GM12892 (cell line): ENCODE measurements at places on chromosomes 16 and 17.

- no peak for DNase-seq
Measured at GRCh38 chr17:75558666-75559530, 28.7 kb upstream of the MYO15B start.

DNA sequence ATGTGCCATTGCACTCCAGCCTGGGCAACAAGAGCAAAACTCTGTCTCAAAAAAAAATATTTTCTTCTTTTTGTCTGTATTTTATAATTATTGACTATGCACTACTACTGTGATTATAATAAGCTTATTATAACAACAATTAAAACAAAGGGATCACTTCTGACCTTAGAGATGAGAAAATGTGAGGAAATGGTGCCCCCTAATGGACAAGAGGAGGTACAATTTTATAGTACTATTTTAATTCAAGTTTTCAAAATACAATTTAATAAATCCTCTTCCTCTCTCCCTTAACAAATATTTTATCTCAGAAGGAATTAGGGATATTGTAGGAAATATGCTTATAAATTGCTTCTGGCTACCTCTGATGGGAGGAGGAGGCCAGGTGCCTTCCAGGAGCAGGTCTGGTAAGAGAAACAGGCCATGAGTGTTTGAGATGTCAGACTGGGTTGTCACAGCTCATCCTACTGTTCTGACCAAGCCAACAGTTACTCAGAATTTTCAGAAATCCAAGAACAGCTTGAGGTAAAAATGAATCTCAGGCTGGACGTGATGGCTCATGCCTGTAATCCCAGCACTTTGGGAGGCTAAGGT lies 14.0 kb downstream of the VPS53 start:
- DNase-seq = peak; percentile 29

GRCh38 chr17:48106802-48107136 lies 797 bp upstream of the SNX11 start:
- no peak for DNase-seq

GRCh38 chr17:3381957-3382356 lies 4.2 kb downstream of the OR3A2 start:
- no peak for DNase-seq

GRCh38 chr17:13362341-13363122 lies 239.2 kb downstream of the HS3ST3A1 start:
- DNase-seq = no peak

DNA sequence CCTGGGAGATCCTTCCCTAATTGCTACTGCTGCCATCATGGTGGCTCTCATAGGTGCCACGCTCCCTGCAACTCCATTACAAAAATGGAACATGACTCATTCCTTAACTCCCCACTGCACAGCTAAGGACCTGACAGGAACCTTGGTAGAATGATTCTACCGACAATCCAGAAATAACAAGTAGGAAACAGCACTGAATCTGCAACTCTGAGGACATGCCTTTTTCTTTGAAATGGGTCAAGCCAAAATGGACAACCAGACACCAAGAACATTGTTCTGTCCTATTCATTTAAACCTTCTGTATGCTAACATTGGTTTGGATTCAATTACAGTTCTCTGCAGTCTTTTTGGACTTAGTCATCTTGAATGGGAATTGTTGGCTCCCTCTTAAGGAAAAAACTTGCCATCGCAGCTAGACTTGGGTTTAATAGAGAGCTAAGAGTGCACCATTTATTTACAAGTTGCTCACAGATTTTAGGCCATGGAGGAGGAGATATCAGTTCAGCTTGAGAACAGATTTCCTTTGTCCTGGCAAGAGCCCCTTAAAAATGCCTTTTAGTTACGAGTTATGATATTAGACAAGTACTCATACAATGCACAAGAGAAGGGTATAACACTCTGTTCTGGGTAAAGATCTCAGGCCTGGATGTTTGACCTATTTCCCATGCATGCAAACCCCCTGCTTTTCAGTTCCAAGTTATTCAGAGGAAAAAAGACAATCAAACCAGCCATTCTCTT lies 20.9 kb upstream of the NSRP1 start:
- no peak for DNase-seq
